ENCODE measurements at places on chromosomes 3 and 15.

GRCh38 chr3:117726776-117727175 lies 1017.2 kb downstream of the TUSC7 start:
- no peak for DNase-seq

DNA sequence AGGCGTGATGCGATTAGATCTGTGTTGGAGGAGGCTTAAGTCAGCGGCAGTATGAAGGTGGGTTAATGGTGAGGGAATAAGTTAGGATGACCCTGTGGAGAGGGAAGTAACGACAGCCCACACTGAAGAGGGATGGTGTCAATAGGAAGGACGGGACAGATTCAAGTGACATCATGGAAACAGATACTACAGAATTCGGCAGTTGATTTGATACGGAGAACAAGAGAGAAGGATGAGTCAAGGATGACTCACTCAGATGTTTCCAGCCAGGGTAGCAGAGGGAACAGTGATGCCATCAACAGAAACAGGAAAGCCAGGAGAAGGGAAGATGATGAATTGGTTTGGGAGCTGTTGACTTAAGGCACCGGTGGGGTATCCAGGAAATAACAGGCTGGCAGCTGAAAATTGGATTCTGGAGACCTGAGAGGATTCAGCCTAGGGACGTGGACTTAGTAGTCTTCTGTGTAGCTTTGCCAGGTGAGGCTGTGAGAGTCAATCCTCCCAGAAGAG lies 38.0 kb downstream of the SHC4 start:
- DNase-seq: peak; percentile 95

DNA sequence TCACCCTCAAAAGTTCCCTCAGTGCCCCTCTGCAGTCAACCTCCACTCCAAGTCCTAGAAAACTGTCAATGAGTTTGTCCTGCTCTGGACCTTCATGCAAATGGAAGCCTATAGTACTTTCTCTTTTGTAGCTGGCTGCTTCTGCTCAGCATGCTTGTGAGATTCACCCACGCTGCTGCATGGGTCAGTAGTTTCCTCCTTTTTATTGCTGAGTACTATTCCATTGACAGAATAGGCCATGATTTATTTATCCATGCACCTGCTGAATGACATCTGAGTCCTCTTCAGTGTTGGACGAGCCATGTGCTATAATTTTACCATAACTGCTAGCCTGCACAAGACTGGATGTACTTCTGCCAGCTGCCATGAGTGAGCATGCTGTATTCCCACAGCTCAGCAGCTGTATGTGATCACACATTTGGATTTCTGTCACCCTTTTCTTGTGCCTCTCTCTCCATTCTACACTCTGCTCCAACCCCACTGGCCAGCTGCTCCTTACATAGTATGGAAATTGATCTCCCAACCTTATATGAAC lies 26.3 kb downstream of the CDCP1 start:
- DNase-seq: no peak

GRCh38 chr3:168117059-168117458 lies 21.3 kb upstream of the GOLIM4 start:
- DNase-seq: no peak

- DNase-seq: no peak
These were observed 189.7 kb upstream of the ZBTB20 start for GRCh38 chr3:115336836-115337235.

DNA sequence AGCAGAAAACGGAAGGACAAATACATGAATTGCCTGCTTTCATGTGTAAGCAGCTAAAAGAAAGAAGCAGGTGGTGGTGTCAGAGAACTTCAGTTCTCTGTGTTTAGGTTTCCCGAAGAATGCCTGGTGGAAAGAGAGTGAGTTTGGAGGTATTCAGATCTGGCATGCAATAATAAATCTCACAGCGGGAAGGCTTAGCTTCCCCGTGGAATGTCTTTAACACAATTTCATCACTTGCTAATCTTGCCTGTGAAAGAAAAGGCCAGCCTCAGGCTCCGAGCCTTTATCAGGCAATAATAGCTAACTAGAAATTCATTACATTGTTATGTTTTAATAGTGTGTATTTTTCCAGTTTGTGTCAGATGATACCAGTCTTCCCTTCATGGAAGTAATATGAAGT lies 220.3 kb downstream of the PDZRN3 start:
- DNase-seq: no peak

- peak; percentile 57 for DNase-seq
These were observed 123.0 kb upstream of the SPRED1 start for GRCh38 chr15:38129531-38130204.

GRCh38 chr3:17664923-17665322 lies 77.5 kb downstream of the TBC1D5 start:
- DNase-seq: no peak

DNA sequence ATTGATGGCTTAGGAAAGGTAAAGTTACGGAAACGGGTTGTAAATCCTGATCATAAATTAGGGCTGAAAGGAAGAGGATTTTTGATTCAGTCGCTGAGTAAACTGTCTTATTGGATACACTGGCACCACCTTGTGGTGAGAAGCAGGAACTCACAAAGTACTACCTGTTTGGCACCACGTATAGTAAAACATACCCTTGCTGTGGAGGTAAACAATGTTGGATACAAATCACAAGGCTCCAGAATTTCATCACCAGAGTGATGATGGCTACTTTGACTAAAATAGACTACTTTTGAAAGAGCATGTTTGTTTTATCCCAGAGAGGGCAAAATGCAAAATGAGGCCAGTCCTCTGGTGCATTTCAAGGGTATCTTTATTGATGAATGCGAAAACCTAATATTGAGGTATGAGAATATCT lies 216.9 kb downstream of the IGSF11 start:
- DNase-seq: peak; percentile 74

DNA sequence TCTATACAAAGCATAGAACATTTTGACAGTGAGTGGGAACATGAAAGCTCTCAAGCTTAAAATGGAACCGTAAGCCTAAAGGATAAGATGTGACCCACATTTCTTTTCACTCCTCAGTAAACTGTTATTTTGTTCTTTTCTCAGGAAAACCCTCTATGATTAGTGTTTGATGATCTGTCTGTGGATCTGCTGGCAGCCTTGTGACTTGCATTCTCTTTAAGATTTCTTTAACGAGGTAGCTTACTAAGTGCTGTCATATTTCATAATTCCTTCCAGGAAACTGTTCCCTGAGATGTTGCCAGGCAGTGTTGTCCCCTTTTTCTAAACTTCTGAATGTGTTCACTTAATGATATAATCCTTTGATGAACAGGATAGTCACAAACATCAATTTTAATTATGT lies 167.6 kb downstream of the PYDC2 start:
- no peak for DNase-seq

DNA sequence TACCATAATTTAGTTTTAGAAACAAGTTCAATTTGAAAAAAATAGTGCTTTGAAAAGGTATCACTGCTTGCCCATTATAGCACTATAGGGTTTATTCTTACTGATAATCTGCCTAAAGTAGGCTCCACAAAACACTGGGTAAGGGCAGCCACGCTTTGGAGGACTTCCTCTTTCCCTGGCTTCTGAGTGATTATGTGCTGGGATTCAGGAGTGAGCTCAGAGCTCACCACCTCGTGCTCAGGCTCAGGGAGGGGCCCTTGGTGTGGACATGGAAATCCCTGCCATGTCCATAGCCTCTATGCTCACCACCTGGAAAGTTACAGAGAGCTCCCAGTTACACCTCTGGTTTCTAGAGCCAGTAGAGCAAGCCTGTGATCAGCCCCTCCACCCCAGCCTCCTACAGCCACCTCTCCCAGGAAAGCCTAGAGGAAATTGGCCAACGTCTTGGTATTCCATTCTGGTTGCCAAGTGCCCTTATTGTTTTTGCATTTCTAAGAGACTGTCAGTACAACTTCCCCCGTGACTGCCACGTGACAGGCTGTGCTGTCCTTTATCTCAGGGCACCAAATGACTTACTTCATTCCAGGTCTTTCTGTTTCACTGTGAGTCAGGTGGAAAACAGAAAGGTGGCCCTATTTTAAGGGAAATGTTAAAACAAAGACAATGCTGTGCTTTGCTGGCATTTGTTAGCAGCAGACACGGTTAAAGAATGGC lies 316.0 kb downstream of the RORA start:
- no peak for DNase-seq

GRCh38 chr15:67198157-67198754 lies 56.2 kb downstream of the AAGAB start:
- DNase-seq: no peak

DNA sequence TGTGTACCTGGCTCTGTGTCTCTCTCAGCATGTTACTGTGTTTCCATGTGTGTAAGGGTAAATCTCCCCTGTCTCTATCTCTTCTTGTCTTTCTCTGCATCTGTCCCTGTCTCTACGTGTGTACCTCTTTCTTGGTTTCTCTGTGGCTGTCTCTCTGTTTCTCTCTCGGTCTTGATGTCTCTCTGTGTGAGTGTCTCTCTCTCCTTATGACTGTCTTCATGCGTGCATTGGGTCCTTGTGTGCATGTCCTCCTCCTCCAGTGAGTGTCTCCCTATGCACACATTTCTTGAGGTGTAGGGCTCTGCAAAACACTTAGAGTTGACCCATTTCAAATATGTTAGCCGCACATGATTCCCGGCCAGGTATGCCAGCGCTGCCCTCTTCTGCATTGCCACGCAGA lies 903.3 kb upstream of the CFAP20DC start:
- no peak for DNase-seq

- no peak for DNase-seq
These were observed 2.2 kb upstream of the ISG20 start for GRCh38 chr15:88636654-88637053.

- DNase-seq: no peak
These were observed 28.1 kb downstream of the CMTM7 start for GRCh38 chr3:32419742-32420125.

GRCh38 chr3:177451864-177452830 lies 254.9 kb upstream of the TBL1XR1 start:
- peak; percentile 29 for DNase-seq

DNA sequence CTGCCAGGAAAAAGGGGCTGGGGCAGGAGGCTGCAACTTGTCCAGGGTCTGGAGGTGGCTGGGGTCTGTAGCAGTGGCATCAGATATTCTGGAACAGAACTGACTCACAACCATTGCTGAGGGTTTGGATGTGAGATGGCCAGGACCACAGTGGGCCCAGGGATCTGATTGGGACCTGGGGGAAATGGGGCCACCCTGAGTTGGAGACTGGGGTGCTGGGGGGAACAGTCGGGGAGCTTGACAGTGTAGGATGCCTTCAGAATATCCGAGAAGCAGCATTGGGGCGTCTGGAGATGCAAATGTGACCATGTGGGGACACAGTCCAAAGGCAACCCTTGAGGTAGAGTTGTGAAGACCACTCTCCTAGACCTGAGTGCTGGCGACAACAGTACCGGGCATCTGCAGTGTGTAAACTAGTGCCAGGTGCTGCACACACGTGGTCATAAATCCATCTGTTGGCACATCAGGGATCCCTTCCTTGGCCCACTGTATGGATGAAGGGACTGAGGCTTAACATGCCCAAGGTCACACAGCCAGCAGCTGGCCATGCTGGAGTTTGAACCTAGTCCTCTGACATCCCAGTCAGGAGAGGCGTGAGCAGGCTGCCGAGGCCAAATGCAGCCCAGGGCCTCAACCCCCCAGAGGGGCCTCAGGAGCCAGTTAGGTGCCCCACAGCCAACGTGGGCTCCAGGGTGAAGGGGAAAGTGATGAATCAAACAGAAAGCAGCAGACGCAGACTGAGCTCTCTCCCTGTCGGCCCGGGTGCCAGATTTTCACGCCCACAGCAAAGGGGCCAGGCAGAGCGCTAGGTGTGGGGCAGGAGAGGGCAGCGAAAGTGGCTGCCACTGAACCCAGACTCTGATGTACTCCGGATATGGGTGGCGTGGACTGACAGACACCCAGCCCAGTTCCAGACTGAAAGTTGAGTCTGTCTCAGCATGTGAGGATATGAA lies 18.8 kb downstream of the HEMK1 start:
- no peak for DNase-seq

GRCh38 chr15:79674124-79674465 lies 222.7 kb downstream of the MTHFS start:
- DNase-seq: peak; percentile 61

DNA sequence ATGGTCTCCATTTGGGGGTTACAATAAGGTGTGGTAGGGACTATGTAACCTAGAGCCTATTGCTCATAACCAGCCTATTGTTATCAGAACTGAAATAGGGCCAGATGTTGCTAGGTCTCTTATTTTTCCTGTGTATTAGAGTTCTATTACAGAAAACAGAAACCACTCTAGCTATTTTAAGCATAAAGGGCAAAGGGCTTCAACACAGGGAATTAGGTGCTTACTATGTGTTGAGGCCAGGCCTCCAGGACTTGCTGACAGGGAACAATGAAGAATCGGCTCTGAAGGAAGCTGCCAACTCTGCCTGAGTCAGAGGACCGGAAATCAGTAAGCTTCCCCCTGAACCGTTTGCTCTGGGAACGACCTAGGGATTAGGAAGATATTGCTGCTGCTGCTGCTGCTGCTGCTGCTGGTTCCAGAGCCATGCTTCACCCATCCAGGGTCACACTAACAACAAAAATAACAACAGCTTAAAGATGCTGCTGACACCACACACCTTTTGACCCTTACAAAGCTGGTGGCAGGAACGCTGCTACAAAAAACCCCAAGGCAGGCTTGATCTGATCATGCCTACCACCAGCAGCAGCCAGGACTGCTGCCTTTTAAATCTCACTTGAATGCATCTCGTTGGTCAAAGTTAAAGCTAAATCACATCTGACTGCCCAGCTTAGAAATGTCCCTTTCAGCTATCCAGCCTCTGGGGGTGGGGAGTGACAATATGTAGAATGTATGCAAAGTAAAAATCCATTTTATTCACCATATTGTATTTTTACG lies 276.9 kb upstream of the IL12A start:
- peak; percentile 83 for DNase-seq

GRCh38 chr3:48567500-48567899 lies 3.9 kb upstream of the UCN2 start:
- DNase-seq: no peak

- no peak for DNase-seq
These were observed 667 bp upstream of the ACOX2 start for GRCh38 chr3:58537412-58538301.

GRCh38 chr15:65761210-65761926 lies 30.7 kb downstream of the DENND4A start:
- DNase-seq: no peak

- no peak for DNase-seq
These were observed 1.5 kb downstream of the C2CD4A start for GRCh38 chr15:62068071-62068809.

DNA sequence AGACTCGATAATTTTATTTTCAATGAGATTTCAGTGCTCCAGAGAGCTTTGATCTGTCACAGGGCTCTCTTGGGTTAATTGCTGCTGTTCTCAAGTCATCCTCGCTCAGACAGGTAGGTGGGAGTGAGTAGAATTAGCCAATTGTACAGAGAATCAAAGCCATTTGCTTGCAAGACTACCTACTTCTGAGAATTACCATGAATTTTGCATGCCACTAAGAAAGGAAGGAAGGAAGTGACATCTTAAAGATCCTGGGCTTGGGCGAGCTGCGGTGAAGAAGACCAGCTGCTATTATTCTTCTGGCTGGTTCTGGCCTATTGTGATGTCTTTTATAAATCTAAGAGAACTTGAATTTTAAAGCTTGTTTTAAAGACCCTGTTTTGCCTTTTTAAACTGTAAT lies 154.1 kb upstream of the LPP start:
- no peak for DNase-seq
